AG08396 (cell line): ENCODE measurements at places on chromosomes 12 and 14.

DNA sequence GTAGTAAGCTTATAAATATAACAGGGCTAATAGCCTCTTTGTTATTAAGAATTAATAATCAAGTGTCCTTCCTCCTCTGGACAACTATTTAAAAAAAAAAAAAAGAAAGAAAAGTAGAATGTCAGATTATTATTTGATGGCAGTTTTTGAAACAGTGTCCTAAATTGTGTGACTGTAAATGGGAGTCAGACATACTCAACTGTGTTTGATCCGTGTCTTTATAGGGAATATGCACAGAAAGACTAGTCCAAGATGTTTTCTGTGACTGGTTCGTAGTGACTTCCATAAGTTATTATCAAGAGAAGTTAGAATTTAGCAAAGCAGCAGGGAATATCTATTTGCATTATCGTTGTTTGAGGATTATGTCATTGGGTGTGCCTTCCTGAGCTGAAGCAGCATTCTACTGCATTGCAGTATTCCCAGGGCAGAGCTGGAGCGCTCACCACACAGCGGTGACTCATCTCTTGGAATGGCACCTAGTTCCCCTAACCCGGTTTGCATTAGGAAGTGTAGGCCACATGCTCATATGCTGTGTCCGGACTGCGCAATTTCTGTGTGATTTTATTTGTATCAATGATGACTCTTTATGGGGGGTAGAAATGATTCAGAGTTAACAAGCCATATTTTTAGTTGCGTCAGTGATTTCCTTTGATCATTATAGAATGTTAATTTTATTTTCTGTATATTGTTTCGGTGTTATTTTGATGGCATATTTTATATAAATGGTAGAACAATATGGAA, 7.9 kb downstream of the DYNC1H1 start:
- peak; percentile 88 for DNase-seq

DNA sequence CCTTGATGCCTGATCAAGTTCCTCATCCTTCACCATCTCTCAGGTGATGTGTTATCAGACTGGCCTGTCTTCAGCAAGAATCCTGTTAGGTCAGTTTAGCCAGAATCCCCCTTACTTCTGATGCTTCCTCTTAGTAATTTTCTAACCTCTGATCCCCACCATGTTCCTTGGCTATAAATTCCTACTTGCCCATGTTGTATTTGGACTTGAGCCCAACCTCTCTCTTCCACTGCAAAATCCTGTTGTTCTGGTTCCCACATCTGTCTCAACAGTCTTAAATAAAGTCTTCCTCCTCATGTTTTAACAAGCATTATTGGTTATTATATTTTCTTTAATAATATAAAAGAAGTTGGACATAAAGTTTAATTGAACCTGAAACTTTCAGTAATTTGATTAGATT, 987.8 kb upstream of the USP15 start:
- no peak for DNase-seq

GRCh38 chr14:102013669-102014200, 49.4 kb downstream of the DYNC1H1 start:
- DNase-seq = peak; percentile 4

DNA sequence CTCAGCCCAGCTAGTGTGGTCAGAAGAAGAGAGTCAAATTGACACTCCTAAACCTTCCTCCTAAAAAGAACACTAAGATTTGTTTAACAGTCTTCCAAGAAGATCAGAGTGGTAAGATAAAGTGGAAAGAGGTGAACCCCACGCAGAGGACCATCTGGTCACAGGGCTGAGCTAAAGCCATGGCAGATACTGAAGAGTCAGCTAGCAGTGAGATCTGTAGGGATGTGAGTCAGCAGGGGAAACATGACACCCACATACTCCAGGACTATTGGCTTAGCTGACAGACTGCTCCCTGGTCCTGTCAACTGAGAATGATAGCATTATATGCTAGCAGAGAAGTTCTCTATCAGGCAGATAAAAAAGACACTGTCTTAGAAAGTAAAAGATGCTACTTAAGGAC, 269.4 kb upstream of the ALG10 start:
- DNase-seq = no peak

GRCh38 chr14:29462321-29462720, 465.3 kb downstream of the PRKD1 start:
- no peak for DNase-seq

DNA sequence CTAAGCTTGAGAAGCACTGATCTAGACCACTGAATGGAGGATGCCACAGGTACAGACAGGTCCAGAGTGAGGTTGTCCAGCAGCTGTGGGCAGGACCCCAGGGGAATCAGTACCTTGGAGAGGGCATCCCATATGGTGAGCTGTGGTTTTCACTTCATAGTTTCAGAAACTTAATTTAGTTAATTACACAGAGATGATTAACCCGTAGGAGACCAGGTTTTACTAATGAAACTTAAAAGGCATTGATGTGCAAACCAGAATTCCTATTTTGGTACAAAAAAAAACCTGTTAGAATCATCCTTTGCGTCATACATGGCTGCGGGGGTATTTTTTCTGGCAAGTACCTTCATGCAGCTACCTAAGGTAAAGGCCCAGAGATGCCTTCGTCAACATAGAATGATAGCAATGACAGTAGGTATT, 159.3 kb downstream of the DACT1 start:
- DNase-seq = no peak

GRCh38 chr14:72664651-72665050, 229.2 kb downstream of the DPF3 start:
- no peak for DNase-seq

- DNase-seq = peak; percentile 20
These were observed 79.8 kb downstream of the SRRM4 start for GRCh38 chr12:119060847-119061796.

GRCh38 chr12:12803186-12803585, 10.0 kb upstream of the DDX47 start:
- peak; percentile 77 for DNase-seq

DNA sequence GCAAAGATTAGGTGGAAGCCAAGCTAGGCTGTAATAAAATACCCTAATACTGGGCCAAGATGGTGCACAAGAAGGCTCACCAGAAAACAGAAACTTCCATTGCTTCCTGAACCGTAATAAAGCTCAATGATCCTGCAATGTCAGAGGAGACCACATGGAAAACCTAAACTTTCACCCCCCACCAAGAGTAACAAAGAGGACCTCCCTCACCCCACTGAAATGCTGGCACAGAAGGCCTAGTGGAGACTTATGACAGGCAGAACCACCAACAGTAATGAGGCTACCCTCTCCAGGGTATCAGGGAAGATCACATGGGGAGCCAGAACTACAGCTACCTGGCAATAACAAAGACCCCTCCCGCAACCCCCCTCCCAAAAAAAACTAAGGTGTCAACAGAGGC, 43.1 kb downstream of the CEP83 start:
- no peak for DNase-seq

- DNase-seq = peak; percentile 50
These were observed 27.7 kb upstream of the RNU6-8 start for GRCh38 chr14:32230695-32231280.

- peak; percentile 86 for DNase-seq
These were observed 16.3 kb downstream of the DYNC1H1 start for GRCh38 chr14:101980700-101981099.

GRCh38 chr14:68139431-68140075, 320.0 kb downstream of the RAD51B start:
- no peak for DNase-seq

DNA sequence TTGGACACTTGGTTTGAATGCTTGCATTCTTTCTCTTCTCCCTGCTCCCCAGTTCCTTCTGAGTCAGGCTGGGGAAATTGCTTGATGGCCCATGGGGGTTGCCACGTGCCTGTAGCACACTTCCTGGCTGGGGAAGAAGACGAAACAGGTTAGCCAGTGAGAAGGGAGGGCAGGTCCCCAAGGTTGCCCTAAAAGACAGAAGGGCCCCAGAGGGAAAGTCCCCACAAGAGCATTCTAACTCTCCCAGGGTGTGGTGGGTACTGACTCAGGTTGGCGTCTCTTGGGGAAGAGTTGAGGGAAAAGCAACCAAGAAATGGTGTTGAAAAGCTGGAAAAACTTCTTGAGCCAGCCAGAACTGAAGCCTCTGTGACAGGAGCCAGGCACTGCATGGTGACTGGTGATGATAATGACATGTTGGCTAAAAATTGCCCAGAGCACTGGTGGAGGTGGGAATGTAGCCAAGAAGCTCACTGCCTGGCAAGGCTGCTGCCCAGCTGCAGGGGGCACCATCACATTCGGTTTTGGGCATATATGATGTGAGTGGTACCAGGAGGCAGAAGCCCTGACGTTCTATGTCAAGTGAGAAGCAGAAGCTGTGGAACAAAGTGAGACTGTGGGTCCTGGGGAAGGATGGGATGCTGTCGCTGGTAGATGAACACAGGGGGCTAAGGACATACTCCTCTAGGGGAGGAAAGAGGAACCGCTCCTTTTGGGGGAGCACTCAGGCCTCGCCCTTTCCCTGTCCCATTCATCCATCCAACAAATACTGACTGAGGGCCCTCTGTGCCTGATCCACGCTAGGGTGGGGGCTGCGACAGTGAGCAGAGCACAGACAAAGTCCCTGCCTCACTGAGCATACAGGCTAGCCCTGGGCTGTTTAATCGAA, 8.1 kb upstream of the RABGGTA start:
- DNase-seq = no peak

GRCh38 chr14:23568600-23569331, 1.2 kb upstream of the AP1G2 start:
- DNase-seq = no peak

DNA sequence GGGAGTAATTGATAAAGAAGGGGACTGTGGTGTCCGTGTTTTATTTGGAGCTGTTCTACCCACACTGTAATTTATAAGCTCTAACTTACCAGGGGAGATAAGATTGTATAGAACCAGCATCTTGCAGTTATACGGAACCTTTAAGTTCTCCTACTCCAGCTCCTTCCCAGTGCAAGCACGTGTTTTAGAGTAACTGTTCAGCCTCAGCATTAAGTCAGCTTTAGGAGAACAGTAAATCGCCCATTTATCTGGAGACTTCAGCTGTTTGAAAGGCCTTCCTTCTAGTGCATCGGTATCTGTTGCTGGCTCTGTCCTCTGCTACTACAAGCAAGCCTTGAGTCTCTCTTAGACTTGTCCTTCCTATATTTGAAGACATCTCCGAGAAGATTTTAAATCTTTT, 95.6 kb downstream of the ETV6 start:
- DNase-seq = no peak

DNA sequence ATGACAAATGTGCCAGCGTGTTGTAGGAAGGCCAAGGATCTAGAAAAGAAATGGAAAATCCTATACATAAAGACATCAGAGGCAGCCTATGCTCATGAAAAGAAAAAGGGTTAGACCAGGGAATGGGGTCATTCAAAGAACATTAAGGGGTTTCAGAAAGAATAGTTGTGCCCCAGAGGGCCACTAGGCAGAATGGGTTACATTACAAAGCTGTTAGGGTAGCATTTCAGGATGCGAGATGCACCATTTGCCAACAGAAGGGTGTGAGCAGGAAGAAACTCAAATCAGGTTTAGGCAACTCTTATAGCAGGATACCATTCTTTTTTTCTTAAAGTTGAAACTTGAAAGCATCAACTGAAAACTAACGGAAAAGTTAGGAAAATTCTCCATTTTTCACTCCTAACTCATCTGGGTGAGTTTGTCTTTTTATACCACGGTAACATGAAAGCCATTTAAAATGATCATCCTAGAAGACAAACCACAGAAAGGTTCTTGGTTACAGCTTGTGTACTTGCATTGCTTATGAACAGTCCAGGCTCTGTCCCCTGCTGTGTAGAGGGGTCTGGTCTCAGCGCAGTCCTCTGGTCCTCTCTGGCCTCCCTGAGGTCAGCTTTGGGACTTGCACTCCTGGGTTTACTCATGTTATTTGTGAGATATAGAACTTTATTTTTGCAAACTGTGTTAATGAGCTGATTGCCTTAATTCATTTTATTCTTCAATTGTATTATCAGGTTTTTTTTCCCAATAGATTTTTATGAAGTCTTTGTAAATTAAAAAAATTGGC, 209.1 kb downstream of the DACT1 start:
- no peak for DNase-seq

DNA sequence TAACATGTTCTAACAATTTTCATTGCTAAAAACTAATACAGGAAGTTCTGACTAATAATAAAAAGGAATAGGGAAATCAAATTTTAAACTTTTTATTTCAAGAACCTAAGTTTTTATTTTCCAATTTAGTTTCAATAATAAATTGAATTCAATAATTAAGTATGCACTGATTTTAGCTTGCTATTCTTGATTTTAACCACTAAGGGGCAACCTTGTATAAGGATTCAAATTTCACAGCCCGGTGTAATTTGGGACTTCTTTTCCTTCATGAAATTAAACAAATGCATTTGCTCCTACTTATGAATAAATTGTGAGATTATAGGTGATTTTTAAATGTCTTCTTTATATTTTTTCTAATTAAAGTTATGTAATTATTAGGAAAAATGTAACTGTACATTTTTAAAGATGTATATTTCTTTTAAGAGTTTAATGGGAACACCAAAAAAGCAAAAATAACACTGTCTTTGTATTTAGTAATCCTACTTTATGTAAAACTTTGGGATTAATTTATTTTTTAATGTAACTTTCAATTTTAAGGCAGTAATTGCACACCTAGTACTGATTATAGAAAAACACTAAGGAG, 241.4 kb upstream of the PDZRN4 start:
- DNase-seq = peak; percentile 3

DNA sequence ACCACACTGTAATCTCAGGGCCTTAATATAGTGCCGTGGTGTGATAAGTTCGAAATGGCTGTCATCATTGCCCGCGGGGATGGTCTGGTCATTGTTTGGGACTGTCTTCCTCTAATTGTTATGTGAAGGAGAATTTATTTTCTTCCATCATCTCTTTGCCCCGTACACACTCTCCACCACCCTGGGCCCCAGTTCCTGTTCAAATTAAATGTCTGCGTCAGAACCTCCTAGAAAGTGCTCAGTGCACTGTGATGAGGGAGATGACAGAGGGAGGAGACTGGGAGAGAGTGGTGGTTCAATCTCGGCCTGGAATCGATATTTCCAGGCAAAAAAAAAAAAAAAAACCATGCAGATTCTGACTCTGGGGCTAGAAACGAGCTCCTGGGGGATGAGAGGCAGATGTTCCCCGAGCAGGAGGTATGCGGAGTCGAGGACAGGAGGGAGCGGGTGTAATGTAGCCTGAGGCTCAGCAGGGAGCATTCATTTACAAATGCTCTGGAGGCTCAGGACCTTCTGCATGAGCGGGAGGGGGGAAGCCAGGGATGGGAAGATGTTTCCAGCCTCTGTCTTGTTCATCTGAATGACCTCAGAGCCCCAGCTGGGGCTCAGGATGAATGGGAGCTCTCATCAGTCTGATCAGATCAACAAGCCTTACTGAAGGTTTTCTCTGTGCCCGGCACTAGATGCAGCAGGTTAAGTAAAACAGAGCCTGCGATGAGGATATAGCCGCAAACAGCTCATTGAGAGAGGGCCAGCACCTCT, 219.5 kb downstream of the TBX5 start:
- DNase-seq = no peak
